ENCODE measurements at places on chromosomes 16 and 17.
A peak's percentile ranks its signal among the peaks of the same experiment; 100 is the strongest.

GRCh38 chr17:75771334-75772281 lies 6.6 kb upstream of the GALK1 start:
- no peak for DNase-seq

DNA sequence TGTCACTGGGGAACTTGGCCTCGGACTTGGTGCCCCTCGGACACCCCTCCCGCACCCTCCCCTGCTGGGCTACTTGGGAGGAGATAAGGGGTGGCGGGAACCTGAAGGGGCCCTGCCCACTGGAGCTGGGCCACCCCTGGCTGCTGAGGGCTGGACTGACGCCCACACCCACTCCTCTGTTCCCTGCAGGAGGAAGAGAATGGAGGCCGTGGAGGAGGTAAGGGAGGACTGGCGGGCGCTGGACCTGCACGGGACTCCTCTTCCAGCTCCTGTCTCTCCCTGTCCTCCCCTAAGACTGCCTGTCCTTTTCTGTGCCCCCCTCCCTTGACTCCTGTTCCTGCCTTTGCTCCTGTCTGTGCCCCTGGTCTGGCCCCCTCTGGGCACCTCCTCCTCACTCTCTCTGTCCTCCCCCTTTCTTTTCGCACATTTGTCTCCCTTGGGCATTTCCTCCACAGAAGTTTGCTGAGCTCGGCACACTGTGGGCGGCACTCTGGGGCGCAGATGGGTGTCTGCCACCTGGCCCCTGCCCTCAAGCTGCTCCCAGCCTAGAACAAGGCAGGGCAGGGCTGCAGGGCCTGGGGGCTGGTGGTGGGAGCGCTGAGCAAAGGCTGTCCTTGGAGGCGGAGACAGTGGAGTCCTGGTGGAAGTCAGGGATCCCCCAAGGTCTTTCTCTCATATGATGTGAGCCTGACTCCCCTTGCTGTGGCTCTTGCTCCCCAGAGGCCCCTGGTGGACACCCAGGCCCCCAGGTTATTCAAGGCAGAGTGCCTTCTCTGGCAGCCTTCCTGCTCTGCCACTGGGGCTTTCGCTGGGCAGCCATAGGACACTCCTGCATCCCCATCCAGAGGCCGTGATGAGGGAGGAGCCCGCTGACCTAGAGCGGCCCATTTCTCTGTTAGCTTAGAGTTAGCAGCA lies 32.7 kb downstream of the ARHGAP23 start:
- DNase-seq = no peak

DNA sequence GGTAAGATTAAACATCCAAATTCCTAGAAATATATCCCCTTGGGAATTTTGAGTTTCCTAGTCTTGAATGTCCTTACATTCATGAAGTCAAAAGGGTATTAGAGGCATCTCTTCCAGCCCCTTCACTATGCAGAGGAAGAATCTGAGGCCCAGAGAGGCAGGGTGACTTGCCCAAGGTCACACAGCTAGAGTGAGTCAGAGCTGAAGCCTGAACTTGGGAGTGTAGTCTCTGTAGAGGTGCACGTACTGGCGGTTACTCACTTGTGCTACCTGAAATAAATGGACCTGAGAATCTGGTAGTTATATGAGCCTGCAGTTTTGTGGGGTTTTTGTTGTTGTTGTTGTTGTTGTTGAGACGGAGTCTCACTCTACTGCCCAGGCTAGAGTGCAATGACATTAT lies 164.0 kb downstream of the XYLT1 start:
- no peak for DNase-seq

DNA sequence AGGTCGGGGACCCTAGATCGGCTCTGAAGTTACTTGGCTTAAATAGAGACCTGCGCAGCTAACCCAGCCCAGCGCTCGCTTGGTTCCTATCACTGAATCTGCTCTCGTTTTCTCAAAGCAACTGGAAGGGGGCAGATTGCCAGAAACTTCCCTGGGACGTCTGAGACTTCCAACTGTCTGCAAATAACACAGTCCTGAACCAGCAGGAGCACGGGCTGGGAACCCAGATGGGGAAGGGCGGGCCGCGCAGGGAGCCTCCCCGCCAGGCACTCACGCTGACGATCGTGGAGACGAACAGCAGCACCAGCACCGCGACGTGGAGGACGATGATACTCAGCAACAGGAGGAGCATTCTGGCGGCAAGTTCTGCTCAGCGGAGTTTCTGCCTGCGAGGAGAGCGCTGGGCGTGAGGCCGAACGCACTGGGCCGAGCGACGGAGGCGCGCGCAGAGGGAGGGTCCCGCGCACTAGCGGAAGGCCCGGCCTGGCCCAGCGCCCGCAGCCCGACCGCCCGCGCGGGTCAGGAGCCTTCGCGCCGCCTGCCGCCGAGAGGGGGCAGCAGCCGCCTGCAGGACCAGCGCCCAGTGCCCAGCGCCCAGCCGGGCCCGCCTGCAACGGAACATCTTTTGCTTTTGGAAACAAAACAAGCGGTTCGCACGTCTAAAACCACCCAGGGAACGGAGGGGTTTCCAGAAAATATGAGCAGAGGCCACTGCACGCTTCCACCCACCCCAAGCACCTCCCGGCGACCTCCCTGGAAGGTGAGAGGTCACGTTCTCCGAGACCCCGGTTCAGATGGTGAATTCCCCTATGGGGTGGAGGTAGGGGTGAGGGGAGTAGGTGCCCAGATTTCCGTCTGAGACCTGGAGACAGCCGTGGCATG lies 4.5 kb downstream of the PMP22 start:
- DNase-seq = peak; percentile 93

DNA sequence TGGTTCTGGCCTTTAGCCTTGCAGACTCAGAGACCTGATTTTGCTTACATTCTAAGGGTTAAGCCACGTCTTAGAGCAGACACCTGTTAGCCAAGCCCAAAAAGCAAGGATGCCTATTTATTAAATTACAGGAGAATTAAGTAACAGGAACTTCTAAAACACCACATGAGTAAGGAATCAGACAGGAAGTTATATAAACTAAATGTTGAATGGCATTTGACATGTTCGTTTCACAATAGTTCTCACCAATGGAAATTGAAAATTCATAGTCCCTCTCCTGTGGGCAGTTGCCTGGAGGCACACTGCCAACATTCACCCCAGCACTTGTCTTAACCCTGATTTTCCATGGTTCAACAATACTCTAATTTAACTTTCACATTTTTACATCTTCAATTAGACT lies 9.0 kb downstream of the KRTAP9-7 start:
- peak; percentile 24 for DNase-seq

- peak; percentile 46 for DNase-seq
These were observed 47.7 kb downstream of the ZFHX3 start for GRCh38 chr16:73000020-73000906.

GRCh38 chr16:22685459-22685830 lies 128.5 kb upstream of the HS3ST2 start:
- no peak for DNase-seq

All from GM03348 (cell line).